Activated CD4-positive, alpha-beta T cell treated with anti-CD3 and anti-CD28 coated beads, Interleukin-2, amount 50 U/mL, for 24 hours (primary cell): ENCODE measurements at places on chromosomes 5 and 9.

DNA sequence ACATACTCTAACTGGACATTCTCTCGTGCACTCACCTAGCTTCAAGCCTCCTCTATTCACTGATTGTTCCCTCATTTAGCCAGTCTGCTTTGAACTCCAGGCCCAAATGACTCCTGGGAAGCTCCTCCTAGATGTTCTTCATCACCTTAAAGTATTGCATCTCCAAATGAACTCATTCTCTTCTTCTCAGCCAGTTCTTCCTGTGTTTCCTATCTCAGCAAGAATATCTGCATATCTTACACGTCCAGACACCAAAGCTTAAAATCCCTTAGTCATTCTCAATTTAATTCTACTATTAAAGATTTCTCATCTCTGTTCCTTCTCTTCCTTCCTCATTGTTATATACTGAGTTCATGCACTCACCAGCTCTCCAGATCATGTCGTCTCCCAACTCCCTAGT lies 118.6 kb upstream of the DAB2 start:
- DNase-seq = no peak

GRCh38 chr9:68533678-68534077 lies 7.0 kb downstream of the TMEM252 start:
- DNase-seq = no peak

DNA sequence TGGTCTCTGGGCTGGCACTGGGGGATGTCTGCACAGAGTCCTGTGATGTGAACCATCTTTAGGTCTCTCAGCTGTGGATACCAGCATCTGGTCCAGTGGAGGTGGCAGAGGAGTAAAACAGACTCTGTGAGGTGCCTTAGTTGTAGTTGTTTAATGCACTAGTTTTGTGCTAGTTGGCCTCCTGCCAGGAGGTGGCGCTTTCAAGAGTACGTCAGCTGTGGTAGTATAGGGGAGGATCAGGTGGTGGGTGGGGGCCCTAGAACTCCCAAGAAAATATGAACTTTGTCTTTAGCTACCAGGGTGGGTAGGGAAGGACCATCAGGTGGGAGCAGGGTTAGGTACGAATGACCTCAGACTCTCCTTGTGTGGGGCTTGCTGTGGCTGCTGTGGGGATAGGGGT lies 197.1 kb downstream of the TMC1 start:
- no peak for DNase-seq

DNA sequence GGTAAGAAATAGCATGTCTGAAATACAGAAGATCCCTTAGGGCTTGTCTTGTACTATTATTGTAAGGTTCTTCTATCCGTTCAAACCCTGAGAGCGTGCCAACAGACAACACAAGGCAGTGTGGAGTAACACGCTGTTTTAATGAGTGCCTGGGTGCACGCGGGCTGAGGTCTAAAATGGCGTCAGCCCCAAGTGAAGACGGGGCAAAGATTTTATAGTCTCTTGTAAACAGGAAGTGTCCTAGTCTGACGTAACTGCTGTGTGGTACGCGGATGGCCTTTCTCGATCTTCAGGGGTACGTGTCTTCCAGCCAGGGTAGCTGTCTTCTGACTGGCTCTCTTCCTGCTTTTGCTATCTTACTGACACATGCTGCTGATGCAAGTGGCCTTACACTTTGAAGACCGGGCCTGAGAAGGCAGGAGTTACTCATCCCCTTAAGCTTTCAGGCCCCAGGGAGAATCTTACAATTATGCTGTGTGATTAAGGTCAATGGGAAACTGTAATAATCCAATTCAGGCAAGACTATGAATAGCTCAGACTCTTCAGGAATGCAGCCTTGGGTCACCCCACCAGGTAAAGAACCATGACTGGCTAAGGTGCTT lies 1812.0 kb upstream of the CDH9 start:
- DNase-seq = no peak

DNA sequence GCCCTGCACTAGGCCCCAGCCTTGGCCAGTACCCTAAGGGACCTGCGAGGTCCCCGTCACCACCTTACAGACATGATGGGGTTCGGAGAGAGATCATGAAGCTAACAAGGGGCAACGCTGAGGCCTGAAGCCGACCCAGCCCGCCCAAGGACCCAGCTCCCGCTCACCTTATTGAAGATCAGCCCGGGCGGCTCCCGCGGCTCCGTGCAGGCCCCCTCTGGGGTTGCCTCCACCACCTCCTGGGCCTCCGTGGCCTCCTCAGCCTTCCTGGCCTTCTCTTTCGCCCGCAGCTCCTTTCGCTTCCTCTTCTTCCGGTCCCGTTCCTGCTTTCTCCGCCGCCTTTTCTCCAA lies 3.6 kb downstream of the SURF6 start:
- DNase-seq = no peak

GRCh38 chr9:12697719-12698118 lies 4.5 kb downstream of the TYRP1 start:
- no peak for DNase-seq

GRCh38 chr9:107144475-107144874 lies 138.6 kb upstream of the RAD23B start:
- DNase-seq = no peak

- no peak for DNase-seq
Observed at GRCh38 chr5:88544671-88545070, 276.0 kb upstream of the TMEM161B start.

DNA sequence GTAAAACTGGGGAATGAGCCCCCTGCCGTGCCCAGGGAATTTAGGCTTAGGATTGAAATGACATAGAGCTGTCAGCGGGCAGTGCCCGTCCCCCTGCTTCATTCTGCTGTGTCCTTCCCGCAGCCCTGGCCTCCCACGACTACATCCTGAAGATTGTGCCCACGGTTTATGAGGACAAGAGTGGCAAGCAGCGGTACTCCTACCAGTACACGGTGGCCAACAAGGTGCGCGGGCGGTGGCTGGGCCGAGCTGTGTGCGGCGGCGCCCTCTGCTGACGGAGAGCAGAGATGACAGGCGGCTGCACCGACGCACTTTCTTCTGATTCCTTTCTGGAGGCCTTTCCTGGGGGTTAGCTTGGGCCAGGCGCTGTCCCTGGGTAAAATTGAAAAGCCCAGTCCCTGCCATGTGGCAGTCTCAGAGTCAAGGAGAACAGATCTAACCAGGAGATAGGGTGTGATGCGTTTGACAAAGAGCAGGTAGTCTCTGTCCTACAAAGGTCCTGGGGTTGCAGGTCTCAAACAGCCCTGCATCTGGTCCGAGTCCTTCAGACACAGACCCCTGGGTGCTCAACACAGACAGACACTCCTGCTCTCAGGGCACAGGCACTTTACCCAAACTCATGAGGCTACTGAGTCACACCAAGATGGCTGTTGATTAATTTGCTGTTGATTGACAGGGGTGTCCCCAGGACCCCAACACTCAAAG lies 26.8 kb upstream of the RPL26L1 start:
- peak; percentile 59 for DNase-seq

DNA sequence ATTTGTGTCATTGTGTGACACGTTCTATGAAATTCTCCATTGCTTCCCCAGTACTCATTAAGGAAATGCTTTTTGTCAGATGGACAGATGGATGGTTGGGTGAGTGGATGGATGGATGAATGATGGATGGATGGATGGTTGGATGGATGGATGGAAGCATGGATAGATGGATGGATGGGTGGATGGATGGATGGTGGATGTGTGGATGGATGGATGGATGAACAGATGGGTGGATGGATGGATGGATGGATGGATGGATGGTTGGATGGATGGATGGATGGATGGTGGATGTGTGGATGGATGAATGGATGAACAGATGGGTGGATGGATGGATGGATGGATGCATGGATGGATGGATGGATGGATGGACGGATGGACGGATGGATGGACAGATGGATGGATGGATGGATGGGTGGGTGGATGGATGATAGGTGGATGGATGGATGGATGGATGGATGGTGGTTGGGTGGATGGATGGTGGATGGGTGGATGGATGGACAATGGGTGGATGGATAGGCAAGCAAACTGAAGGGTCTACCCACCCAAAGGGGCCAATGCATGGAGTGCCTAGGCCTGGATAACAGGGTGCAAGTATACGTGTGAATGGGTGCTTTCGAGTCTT lies 24.0 kb upstream of the GTF3C5 start:
- DNase-seq = no peak

DNA sequence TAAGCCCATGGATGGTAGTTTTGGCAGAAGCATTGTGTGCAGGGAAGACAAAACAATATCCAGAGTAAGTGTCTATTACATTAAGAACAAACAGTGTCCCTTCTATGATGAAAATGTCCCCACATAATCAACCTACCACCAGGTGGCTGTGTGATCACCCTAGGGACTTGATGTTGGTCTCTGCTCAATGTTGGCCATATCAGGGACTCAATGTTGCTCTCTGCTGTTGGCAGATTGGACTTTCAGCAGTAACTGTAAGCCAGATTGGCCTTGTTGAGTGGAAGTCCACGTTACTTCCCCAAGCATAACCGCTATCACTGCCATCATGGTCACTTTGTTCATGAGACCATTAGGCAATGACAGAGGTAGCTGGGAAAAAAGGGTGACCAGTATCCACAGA lies 52.8 kb upstream of the PRSS3 start:
- DNase-seq = no peak

DNA sequence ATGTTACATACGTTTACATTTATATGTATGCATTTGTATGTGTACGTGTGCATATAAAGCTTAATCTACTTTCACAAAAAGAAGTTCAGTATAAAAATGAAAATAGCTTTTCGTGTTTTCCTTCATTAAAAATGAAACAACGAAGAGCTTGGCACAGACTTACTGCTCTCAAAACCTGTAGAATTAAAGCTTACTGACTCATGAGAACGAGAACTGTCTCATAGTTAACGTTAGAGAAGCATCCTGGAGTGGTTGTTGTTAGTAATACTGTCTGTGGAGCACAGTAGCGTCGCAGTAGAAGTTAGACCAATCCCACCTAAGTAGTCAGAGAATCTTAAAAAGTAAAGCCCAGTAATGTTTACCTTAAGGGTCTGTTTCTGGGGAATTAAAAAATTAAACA lies 1.3 kb downstream of the MAT2B start:
- DNase-seq = peak; percentile 32

DNA sequence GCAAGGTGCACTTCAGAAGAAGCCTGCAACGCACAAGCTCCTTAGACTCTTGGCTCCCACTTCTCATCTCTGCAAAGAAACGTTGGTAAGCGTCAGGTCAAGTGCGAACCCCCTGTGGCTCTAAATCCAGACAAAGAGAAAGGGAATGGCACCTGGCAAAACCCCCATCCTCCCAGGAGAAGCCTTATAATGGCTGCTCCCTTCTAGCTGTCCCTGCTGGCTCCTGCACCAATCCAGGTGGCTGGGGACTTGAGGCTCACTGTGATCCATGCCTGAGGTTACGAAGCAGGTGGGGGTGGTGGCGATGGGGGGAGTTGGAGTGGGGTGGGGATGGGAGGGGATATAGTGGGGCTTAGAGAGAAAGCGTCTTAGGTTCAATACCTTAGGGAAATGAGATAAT lies 272.8 kb downstream of the DENND1A start:
- DNase-seq = no peak
